ENCODE measurements at places on chromosomes 7 and 10.

DNA sequence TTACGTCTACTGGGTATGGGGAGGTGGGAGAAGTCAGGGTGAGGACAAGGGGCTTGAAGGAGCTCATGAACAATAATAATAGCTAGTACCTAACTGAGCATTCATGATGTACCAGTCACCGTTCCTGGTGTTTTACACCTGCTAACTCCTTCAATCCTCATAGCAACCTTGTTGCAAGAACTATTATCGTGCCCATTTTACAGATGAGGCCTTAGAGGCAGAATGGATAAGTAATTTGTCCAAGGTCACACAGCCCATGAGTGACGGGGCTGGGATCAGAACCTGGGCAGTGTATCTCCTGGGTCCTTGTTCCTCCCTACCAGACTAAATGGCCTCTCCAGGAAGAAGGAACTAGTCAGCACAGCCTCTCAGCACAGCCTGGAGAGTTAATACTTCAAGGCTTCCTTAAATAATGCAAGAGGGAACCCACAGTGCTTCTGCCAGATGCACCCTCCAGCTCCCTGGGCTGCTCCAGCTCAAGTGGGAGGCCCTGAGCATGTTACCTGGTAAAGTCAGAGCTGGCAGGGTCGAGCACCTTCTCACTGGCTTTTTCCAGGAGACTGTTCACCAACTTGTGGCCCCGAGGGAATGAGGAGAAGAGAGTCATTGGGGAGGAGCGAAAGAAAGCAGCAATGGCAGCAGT is 28.8 kb downstream of the RRP12 start:
- H3K4me1 ChIP-seq: no peaks in the 10 kb centered on the region
- H3K4me3 ChIP-seq: no peak overlapping the region
- H3K36me3 ChIP-seq: peaks cover 18% of the 10 kb centered on the region
- no peaks in the 10 kb centered on the region for H3K27me3 ChIP-seq
- H3K27ac ChIP-seq: no peak overlapping the region

GRCh38 chr10:8063128-8063908 is 8.8 kb downstream of the GATA3 start:
- H3K4me3 ChIP-seq: no peak overlapping the region
- peaks cover 33% of the 10 kb centered on the region for H3K27me3 ChIP-seq
- H3K27ac ChIP-seq: no peak overlapping the region

- no peak for DNase-seq
- H3K4me3 ChIP-seq: no peak overlapping the region
- no peak overlapping the region for H3K27ac ChIP-seq
Measured at GRCh38 chr7:89549768-89550167, 604.5 kb upstream of the STEAP1 start.

GRCh38 chr10:49508654-49509053 is 30.3 kb downstream of the ERCC6 start:
- peaks cover 3% of the 10 kb centered on the region for H3K36me3 ChIP-seq
- no peak overlapping the region for H3K27ac ChIP-seq
- no peak for DNase-seq
- no peak overlapping the region for H3K4me3 ChIP-seq
- no peaks in the 10 kb centered on the region for H3K4me1 ChIP-seq
- no peaks in the 10 kb centered on the region for H3K27me3 ChIP-seq

DNA sequence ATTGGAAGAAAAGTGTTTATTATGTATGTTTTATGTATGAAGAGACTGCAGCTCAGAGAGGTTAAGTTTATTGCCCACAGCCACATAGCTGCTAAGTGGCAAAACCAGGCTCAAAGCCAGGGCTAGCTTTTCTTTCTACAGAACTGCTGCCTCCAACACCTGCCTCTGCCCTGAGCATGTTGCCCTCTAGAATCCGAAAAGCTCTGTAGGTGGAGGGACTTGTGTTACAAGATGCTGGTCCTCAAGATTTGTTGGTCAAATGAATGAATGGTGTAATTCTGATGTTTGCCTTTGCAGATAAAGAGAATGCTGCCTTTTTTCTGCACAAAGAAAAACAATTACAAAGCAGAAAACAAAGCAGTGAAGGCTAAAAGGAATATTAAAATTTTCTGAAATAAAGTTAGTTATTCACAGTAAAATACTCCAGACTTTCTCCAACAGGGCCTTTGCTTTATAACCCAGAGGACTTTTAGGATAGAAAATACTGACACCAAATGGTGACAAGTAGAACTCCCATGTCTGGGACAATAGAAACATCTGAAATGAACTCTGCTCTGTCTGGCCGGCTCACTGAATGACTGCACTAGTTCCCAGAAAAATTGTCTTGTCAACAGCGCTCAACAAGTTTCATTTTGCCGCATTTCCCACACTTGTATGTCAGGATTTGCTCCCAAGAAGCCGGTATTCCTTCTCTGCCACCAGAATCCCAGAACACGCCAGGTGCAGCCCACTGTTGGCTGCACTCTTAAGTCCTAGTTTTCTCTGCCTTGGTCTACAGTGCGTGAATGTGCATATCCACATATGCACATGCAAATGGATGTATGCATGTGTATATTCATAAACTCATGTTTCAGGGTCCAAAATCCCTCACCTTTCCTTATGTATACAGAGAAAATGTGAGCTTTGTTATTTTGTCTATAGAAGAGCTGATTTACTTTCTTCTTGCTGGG is 11.0 kb upstream of the DNTT start:
- no peaks in the 10 kb centered on the region for H3K36me3 ChIP-seq
- H3K27me3 ChIP-seq: no peaks in the 10 kb centered on the region
- H3K4me1 ChIP-seq: peaks cover 25% of the 10 kb centered on the region

DNA sequence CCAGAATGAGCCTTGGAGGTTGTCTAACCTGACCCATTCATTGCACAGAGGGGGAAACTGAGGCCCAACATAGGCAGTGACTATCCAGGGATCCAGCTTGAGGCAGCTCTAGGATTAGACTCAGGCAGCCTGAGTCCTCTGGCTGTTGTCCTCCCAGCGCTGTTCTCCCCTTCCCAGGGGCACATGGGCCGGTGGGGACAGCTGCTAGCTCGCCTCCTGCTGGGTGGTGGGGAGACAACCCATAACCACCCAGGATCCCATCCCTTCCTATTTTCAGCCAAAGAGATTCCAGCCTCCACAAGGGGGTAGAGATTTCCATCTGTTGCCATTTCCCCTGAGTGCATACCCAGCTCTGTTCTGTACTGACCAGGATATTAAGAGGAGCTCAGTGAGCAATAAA is 145.1 kb upstream of the GPR26 start:
- H3K4me3 ChIP-seq: no peak overlapping the region
- H3K27me3 ChIP-seq: no peaks in the 10 kb centered on the region
- H3K27ac ChIP-seq: no peak overlapping the region
- DNase-seq: no peak
- no peaks in the 10 kb centered on the region for H3K4me1 ChIP-seq

- H3K27me3 ChIP-seq: no peaks in the 10 kb centered on the region
- no peak for DNase-seq
- H3K27ac ChIP-seq: no peak overlapping the region
- no peaks in the 10 kb centered on the region for H3K36me3 ChIP-seq
Measured at GRCh38 chr10:75722609-75723008, 291.2 kb downstream of the LRMDA start.

- H3K4me3 ChIP-seq: no peak overlapping the region
- no peak overlapping the region for H3K27ac ChIP-seq
- H3K4me1 ChIP-seq: no peaks in the 10 kb centered on the region
- no peaks in the 10 kb centered on the region for H3K27me3 ChIP-seq
Measured at GRCh38 chr10:13086056-13086455, 13.9 kb upstream of the OPTN start.

DNA sequence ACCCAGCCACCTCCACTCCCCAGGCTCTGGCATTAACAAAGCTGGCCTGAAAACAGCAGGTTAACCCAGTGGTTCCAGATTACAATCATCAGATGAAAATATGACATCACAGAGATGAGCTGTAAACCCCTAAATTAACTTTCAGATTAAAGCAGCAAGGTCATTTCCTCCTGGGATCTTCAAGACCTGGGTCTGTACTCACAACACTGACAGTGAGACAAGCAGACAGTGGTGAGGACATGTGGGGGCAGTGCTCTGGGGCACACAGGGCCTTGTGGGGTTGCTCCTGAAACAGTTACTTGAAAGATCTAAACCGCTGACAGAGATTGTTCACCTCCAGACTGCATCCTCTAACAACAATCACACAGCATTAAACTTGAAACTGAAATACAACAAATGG is 134.1 kb downstream of the ZNF438 start:
- no peak overlapping the region for H3K27ac ChIP-seq
- DNase-seq: no peak
- no peaks in the 10 kb centered on the region for H3K36me3 ChIP-seq
- no peak overlapping the region for H3K4me3 ChIP-seq

GRCh38 chr7:13072014-13072413 is 384.6 kb downstream of the ARL4A start:
- H3K27me3 ChIP-seq: no peaks in the 10 kb centered on the region
- H3K27ac ChIP-seq: no peak overlapping the region
- H3K4me3 ChIP-seq: no peak overlapping the region

- H3K27me3 ChIP-seq: no peaks in the 10 kb centered on the region
- no peak overlapping the region for H3K4me3 ChIP-seq
- H3K4me1 ChIP-seq: peaks cover 22% of the 10 kb centered on the region
Measured at GRCh38 chr10:31912289-31912688, 16.3 kb downstream of the ARHGAP12 start.

- no peaks in the 10 kb centered on the region for H3K4me1 ChIP-seq
- no peak overlapping the region for H3K27ac ChIP-seq
- no peak overlapping the region for H3K4me3 ChIP-seq
- no peaks in the 10 kb centered on the region for H3K27me3 ChIP-seq
- H3K36me3 ChIP-seq: no peaks in the 10 kb centered on the region
Measured at GRCh38 chr7:24851786-24852185, 94.5 kb upstream of the GSDME start.

GRCh38 chr7:114217026-114217806 is 197.4 kb upstream of the FOXP2 start:
- no peaks in the 10 kb centered on the region for H3K36me3 ChIP-seq
- DNase-seq: peak; percentile 0
- H3K4me1 ChIP-seq: no peaks in the 10 kb centered on the region
- H3K4me3 ChIP-seq: no peak overlapping the region
- no peak overlapping the region for H3K27ac ChIP-seq

DNA sequence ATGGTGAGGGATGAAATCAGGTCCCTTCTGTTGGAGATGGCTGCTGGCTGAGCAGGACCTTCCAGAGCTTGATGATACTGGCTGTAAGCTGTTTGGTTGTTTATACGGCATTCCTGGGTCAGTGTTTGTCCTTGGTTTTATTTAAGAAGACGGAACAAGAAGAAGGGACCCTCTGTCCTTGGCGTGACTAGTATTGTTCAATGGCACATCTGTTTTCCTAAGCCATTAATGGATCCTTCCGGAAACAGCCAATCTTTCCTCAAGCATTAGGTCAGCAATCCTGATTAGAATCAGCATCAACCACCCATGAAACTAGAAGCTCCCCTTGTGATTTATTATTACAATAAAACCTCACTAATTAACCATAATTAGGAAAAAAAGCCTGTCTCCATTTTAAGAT is 128.7 kb upstream of the KIAA1217 start:
- no peak overlapping the region for H3K4me3 ChIP-seq
- DNase-seq: no peak
- H3K27me3 ChIP-seq: no peaks in the 10 kb centered on the region

GRCh38 chr7:93228302-93228701 is 2.0 kb upstream of the HEPACAM2 start:
- peaks cover 6% of the 10 kb centered on the region for H3K4me1 ChIP-seq
- DNase-seq: peak; percentile 76
- no peak overlapping the region for H3K4me3 ChIP-seq
- no peaks in the 10 kb centered on the region for H3K36me3 ChIP-seq

DNA sequence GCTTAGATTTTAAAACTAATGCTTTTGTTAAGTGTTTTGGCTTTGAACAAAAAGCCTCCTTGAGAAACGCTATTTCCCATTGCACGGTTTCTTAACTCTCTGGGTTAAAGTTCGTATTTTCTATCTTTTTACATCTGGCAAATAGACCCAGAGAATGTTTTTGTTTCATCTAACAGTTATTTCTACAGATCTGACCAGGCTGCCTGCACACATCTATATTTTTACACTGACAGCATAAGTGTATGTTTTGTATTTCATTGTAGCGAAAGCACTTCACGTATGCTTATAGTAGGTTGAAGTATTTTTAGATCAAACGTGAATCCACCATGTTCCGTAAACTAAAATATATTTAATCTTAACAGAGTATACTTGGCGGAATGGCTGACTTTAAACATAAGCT is 477.3 kb downstream of the SDK1 start:
- H3K27me3 ChIP-seq: no peaks in the 10 kb centered on the region
- no peaks in the 10 kb centered on the region for H3K36me3 ChIP-seq

- H3K27me3 ChIP-seq: no peaks in the 10 kb centered on the region
- DNase-seq: no peak
- no peak overlapping the region for H3K4me3 ChIP-seq
Measured at GRCh38 chr10:99930731-99931550, 78.8 kb downstream of the DNMBP start.

DNA sequence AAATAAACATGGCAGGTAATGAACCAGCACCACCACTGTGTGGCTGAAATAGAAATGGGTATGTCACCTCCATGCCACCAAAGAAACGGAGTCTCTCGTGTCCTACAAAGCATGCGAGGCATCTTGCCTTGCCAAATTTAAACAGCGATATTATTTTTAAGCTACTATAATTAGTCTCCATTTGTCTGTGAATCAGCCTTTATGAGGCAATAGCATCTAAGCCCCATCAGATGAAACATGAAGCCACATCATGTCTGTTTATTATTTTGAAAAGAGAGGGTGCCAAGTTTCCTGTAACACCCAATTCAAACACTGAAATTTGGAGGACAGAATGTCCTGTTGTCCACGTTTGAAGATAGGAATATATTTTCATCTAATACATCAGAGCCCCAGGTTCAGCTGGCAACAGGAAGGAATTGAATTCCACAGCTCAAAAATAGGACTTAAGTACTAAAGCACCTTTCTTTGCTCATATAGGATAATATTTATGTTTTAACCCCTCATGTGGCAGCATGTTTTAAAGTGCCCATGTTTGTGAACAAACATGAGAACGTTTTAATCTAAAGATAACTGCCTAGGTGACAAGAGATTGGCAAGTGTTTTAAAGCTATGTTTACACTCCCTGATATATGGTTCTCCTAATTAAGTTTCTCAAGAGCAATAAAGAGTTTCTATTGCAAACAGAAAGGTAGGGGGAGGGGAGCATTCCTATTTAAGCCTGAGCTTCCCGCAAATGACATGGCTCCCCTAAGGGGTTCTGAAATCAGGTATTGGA is 86.8 kb downstream of the SORBS1 start:
- H3K27ac ChIP-seq: peak overlapping the region; percentile 72
- DNase-seq: no peak
- no peaks in the 10 kb centered on the region for H3K27me3 ChIP-seq
